ENCODE measurements at places on chromosomes 12 and 14.

DNA sequence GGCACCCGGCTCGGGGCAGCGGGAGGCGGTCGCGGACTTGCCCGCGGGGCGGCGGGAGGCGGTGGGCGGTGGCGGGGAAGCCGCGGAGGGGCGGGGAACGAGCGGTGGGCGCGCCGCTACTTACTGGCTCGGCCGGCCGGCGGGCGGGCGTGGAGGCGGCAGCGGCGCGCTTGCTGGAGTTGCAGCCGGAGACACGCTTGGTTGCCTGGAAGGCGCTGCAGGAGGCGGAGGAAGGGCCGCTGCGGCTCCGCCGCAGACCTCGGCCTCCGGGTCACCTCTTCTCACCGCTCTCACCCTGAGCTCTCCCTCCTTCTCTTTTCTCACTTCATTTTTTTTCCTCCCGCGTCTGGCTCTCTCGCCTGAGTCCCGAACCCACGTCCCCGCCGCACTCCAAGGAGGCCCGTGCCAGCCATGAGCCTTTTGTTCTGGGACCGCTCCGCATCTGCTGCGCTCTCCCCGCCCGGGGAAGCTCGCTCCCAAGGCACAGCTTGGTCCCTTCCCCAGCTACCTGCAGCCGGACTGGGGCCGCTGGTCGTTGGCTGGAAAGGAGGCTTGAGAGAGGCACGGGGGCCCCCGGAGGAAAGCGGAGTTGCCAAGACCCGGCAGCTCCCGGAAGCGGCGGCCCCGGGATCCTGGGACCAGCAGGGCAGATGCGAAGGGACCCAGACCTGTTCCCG lies 592 bp upstream of the KCNK10 start:
- H3K4me1 ChIP-seq: no peaks in the 10 kb centered on the region
- no peaks in the 10 kb centered on the region for H3K36me3 ChIP-seq
- DNase-seq: no peak
- H3K4me3 ChIP-seq: peak overlapping the region; percentile 40

GRCh38 chr12:101764051-101764792 lies 25.0 kb upstream of the SYCP3 start:
- H3K27ac ChIP-seq: no peak overlapping the region
- H3K4me3 ChIP-seq: no peak overlapping the region
- no peaks in the 10 kb centered on the region for H3K4me1 ChIP-seq
- DNase-seq: no peak

GRCh38 chr14:32043624-32044023 lies 33.5 kb upstream of the ARHGAP5 start:
- H3K36me3 ChIP-seq: no peaks in the 10 kb centered on the region
- H3K27ac ChIP-seq: no peak overlapping the region
- no peak overlapping the region for H3K4me3 ChIP-seq
- no peaks in the 10 kb centered on the region for H3K4me1 ChIP-seq
- peaks cover 8% of the 10 kb centered on the region for H3K27me3 ChIP-seq

GRCh38 chr14:105894978-105895881 lies 368.8 kb downstream of the TMEM121 start:
- no peaks in the 10 kb centered on the region for H3K36me3 ChIP-seq
- H3K4me3 ChIP-seq: no peak overlapping the region
- H3K27ac ChIP-seq: no peak overlapping the region
- no peak for DNase-seq

GRCh38 chr12:29726321-29726692 lies 57.4 kb downstream of the TMTC1 start:
- H3K27me3 ChIP-seq: no peaks in the 10 kb centered on the region
- peaks cover 5% of the 10 kb centered on the region for H3K36me3 ChIP-seq
- H3K4me1 ChIP-seq: no peaks in the 10 kb centered on the region
- no peak for DNase-seq

GRCh38 chr12:105915997-105916759 lies 222.6 kb downstream of the NUAK1 start:
- H3K4me1 ChIP-seq: peaks cover 36% of the 10 kb centered on the region
- no peak overlapping the region for H3K4me3 ChIP-seq
- DNase-seq: no peak
- H3K36me3 ChIP-seq: no peaks in the 10 kb centered on the region

DNA sequence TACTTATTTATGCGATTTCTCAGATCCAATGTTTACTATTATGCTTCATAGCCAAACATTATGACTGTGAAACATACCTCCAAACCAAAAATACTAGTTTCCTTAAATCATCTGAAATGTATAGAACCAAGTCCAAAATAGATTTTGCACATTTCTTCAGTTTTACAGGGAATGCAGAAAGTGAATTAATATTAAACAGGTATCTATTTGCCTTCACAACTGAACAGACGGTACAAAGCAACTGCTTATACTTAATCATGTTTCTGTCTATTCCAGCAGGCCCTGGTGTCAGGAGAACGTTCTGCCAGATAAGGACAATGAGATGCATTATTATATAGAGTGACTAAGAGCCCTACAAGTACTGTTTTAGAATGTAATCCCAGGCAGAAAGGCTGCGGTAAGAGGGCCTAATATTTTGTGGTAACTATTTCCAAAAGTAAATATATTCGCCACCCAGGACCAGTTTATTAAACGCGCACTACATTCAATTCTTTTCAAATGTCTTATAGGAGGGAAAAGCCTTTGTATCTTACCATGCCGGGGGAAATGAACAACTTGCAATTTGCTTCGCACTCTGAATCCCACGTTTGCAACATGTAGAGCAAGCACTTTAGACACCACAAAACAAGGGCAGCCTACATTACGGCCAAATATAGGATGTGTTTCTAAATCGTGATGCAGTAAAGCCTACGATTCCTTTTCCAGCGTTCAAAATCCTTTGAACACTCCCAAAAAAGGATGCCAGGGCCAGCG lies 1.5 kb downstream of the CORO1C start:
- peaks cover 65% of the 10 kb centered on the region for H3K4me1 ChIP-seq
- DNase-seq: peak; percentile 15
- H3K27ac ChIP-seq: peak overlapping the region; percentile 96
- H3K27me3 ChIP-seq: peaks cover 12% of the 10 kb centered on the region
- peaks cover 50% of the 10 kb centered on the region for H3K36me3 ChIP-seq
- peak overlapping the region; percentile 91 for H3K4me3 ChIP-seq

DNA sequence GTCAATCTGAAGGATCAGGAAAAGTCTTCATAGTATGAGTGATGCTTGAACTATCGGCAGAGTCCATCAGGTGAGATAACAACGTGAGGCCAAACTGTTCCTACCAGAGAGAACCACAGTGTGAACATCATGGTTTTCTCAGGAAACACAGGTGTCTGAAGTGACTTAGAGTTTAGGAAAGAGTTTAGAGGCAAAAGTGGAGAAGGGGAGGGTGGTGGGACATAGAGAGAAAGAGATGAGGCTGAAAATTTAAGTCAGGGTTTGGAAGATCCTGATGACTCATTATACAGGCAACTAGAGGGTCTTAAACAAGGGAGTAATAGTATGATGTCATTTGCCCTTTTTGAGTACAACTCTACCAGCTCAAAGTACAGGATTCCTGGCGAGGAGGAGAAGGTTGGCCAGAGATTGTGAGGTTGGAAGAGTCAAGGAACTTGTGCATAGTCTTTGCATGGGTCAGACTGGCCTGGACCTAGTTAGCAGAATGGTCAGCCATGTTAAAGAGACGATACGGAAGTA lies 16.0 kb downstream of the CPNE8 start:
- H3K4me1 ChIP-seq: no peaks in the 10 kb centered on the region
- H3K27ac ChIP-seq: no peak overlapping the region
- no peak overlapping the region for H3K4me3 ChIP-seq
- H3K27me3 ChIP-seq: no peaks in the 10 kb centered on the region
- no peak for DNase-seq

- peaks cover 47% of the 10 kb centered on the region for H3K4me1 ChIP-seq
- no peak for DNase-seq
- H3K36me3 ChIP-seq: no peaks in the 10 kb centered on the region
- H3K27ac ChIP-seq: peak overlapping the region; percentile 57
- H3K27me3 ChIP-seq: peaks cover 6% of the 10 kb centered on the region
These were observed 25.0 kb downstream of the PRICKLE1 start for GRCh38 chr12:42564556-42564955.

DNA sequence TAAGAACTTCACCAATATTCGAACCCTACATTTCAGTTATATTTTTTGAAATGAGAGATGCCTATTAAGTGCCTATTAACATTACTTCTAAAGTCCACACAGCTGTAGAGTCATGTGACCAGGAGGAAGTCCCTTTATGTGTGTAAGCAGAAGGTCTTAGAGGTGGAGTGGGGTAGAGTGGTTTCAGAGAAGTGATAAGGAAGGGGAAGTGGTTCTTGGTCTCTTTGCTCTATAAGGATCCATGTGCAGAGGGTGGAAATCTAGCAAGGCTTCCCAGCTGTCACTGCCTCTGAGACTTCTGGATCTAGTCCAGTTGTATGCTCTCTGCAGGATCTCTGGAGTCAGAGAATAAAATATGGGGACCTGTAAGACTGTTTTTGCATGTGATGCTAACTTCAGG lies 673.9 kb downstream of the FLRT2 start:
- H3K4me1 ChIP-seq: no peaks in the 10 kb centered on the region
- no peak overlapping the region for H3K27ac ChIP-seq
- DNase-seq: no peak
- no peak overlapping the region for H3K4me3 ChIP-seq
- H3K36me3 ChIP-seq: no peaks in the 10 kb centered on the region
- no peaks in the 10 kb centered on the region for H3K27me3 ChIP-seq

GRCh38 chr12:123111498-123112165 lies 39.3 kb downstream of the PITPNM2 start:
- H3K4me1 ChIP-seq: peaks cover 41% of the 10 kb centered on the region
- DNase-seq: no peak
- H3K27ac ChIP-seq: peak overlapping the region; percentile 42
- H3K36me3 ChIP-seq: no peaks in the 10 kb centered on the region

DNA sequence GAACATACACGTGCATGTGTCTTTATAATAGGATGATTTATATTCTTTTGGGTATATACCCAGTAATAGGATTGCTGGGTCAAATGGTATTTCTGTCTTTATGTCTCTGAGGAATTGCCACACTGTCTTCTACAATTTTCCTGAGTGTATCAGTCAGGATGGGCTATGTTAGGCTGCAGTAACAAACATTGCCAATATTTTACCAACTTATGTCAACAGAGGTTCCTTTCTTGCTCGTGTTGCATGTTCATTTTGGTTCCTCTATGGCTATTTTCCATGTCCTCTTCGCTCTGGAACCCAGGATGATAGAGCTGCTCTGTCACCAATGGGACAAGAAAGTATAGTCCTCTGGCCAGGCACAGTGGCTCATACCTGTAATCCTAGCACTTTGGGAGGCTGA lies 86.7 kb downstream of the ZNF664 start:
- DNase-seq: no peak
- H3K4me1 ChIP-seq: no peaks in the 10 kb centered on the region
- no peak overlapping the region for H3K4me3 ChIP-seq
- H3K27me3 ChIP-seq: peaks cover 14% of the 10 kb centered on the region
- no peak overlapping the region for H3K27ac ChIP-seq

DNA sequence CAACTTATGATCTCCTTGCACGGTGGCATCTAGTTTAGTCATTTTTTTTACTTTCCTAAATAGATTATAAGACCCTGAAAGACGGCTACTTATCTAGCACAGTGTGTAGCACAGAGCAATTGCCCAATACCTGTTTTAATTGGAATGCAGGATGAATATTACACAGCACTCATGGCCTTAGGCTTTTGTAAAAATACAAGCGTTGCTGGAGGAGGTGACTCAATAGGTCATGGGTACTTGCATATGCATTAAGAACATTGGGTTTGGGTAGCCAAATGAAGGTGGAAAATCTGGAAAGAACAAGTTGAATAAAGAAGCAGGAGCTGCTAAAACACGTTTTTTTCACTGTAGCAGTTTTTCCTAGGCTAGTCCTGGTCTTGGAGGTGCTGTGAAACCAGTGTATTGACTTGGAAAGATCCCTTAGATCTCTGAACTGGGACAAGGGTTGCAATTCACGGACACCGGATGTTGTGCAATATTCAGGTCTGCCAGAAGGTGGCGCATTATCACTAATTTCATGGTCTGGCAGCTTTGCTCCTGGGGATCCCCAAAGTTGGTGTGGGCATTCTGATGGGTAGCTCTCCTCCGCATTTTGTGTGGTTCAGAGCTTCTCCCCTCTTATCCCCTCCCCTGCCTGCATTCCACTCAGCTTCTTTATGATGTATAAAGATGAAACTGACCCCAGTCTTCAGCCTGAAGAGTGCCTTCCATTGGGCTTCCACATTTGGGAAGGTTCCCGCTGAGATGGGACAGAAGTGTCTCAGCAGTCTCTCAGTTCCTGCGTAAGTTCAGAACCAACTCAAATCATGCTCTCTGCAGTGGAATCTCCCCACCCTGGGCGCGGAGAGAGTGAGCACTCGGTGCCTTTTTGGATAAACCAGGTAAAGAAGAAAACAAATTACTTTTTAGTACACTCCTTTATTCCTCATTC lies 278.3 kb downstream of the NRXN3 start:
- no peaks in the 10 kb centered on the region for H3K4me1 ChIP-seq

DNA sequence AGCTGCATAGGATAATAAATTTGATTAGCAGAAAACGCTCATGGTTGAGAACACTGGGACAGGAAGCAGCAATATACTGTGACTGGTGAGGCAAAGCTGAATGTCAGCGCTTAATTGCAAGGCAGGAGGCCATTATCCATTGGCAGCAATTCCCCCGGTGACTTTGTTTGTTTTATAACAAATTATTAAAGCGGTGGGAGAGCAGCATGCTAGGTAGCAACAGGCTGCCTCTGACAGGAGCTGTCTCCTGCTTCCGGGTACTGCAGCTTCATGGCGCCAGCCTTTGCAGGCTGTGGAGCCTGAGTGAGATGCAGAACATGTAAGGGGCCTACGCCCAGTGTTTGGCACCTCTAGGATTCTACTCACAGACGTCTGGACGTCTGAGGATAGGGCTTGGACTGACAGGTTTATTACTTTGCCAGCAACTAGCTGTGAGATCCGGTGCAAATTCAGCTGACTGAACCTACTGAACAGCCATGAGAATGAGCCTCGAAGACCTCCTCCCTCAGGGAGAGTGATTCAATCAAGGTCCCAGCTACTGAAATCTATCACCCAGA lies 82.1 kb upstream of the SSTR1 start:
- H3K4me1 ChIP-seq: peaks cover 67% of the 10 kb centered on the region
- H3K27ac ChIP-seq: no peak overlapping the region
- no peaks in the 10 kb centered on the region for H3K27me3 ChIP-seq
- no peaks in the 10 kb centered on the region for H3K36me3 ChIP-seq
- DNase-seq: peak; percentile 2

DNA sequence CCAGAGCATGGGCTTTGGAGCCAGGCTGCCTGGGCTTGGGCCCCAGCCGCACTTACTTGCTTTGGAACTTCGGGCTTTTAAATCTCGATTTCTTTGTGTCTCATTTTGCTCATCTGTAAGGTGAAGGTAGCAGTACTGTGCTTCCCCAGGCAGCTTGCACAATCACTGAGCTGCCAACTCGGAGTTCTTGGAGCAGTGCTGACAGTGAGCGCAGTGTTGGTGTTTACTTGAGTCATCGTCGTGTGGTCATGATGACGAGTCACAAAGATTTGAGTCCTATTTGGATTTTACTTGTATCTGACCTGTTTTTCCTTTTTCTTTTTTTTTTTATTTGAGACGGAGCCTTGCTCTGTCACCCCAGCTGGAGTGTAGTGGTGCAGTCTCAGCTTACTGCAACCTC lies 31.3 kb upstream of the ATF1 start:
- peak overlapping the region; percentile 35 for H3K4me3 ChIP-seq
- peaks cover 30% of the 10 kb centered on the region for H3K4me1 ChIP-seq
- peaks cover 4% of the 10 kb centered on the region for H3K27me3 ChIP-seq
- peak overlapping the region; percentile 87 for H3K27ac ChIP-seq
- peak; percentile 91 for DNase-seq

Measured in HFFc6 (cell line).